ENCODE measurements at places on chromosomes 2 and 18. TPM values are rescaled to one million over a fixed set of nuclear protein-coding genes. Genes with fewer than 3 reads are reported as not detected.

The LIMS3 gene
- polyA plus RNA-seq = not detected

The FOXD4L1 gene
- polyA plus RNA-seq = not detected

The ZNF804A gene
- polyA plus RNA-seq = 0.08 TPM

The DAW1 gene
- not detected for polyA plus RNA-seq

The ACTR3 gene
- 39.9 TPM for polyA plus RNA-seq

The FAM124B gene
- 0.42 TPM for polyA plus RNA-seq

The METTL4 gene
- 1.9 TPM for polyA plus RNA-seq

The CFAP65 gene
- polyA plus RNA-seq = not detected

The LRRC30 gene
- polyA plus RNA-seq = not detected

The IL1F10 gene
- not detected for polyA plus RNA-seq

The GDF7 gene
- polyA plus RNA-seq = 1.6 TPM

The MYL1 gene
- not detected for polyA plus RNA-seq

The EFR3B gene
- 0.14 TPM for polyA plus RNA-seq

The TRABD2A gene
- 0.26 TPM for polyA plus RNA-seq

The MEP1B gene
- 0.09 TPM for polyA plus RNA-seq

The TNFAIP6 gene
- 0.21 TPM for polyA plus RNA-seq

The CCDC150 gene
- 0.78 TPM for polyA plus RNA-seq

The NAT8 gene
- 67.5 TPM for polyA plus RNA-seq

The DYSF gene
- polyA plus RNA-seq = 8.5 TPM

The UGT1A10 gene
- not detected for polyA plus RNA-seq

The TACR1 gene
- 0.02 TPM for polyA plus RNA-seq

The TGFA gene
- 1.1 TPM for polyA plus RNA-seq

The MYOM1 gene
- 21.6 TPM for polyA plus RNA-seq

The NCKAP5 gene
- polyA plus RNA-seq = 0.57 TPM

The RHOB gene
- 207 TPM for polyA plus RNA-seq

The KRTCAP3 gene
- 12.7 TPM for polyA plus RNA-seq

The ACADL gene
- polyA plus RNA-seq = 22.3 TPM

The MTCL1 gene
- polyA plus RNA-seq = 1.4 TPM

The TRIM43 gene
- polyA plus RNA-seq = not detected

The SPDYA gene
- polyA plus RNA-seq = 0.49 TPM

The SFTPB gene
- not detected for polyA plus RNA-seq

The PLB1 gene
- polyA plus RNA-seq = 1.7 TPM

The DRC1 gene
- not detected for polyA plus RNA-seq

The POTEI gene
- polyA plus RNA-seq = not detected

The MTX2 gene
- polyA plus RNA-seq = 23.5 TPM

The SKA1 gene
- polyA plus RNA-seq = 0.24 TPM

The AP1S3 gene
- polyA plus RNA-seq = 1.1 TPM

The TMEM169 gene
- polyA plus RNA-seq = 0.85 TPM

The SULT1C2 gene
- polyA plus RNA-seq = 0.07 TPM

The WNT10A gene
- not detected for polyA plus RNA-seq

The MRO gene
- polyA plus RNA-seq = 2.8 TPM

The INO80C gene
- polyA plus RNA-seq = 13.4 TPM

The STAMBP gene
- 18.6 TPM for polyA plus RNA-seq

The EVA1A gene
- polyA plus RNA-seq = 93.2 TPM
